ENCODE measurements at places on chromosomes 1 and 21.

- no peak for DNase-seq
These were observed 9.1 kb downstream of the AMPD2 start for GRCh38 chr1:109628540-109629321.

- DNase-seq = no peak
These were observed 15.1 kb downstream of the IFI44 start for GRCh38 chr1:78664763-78665162.

DNA sequence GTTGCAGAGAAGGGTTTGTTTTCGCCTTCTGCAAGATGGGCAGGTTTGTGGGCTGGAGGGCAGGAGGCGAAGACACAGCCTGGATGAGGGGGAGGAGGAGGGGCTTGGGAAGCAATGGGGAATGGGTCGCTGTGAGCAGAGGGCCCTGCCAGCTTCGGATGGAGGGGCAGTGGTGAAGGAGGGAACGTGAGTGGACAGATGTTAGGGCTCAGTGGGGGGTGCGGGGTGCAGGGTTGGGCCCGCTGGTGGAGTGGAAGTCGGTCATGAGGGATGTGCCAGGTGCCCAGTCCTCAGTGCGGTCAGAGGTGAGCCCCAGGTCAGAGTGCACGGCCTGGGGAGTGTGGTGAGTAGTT, 55.5 kb upstream of the ABCG1 start:
- DNase-seq = no peak

GRCh38 chr1:27609618-27610240, 5.8 kb upstream of the AHDC1 start:
- DNase-seq = no peak

- DNase-seq = no peak
These were observed 120.3 kb upstream of the COL6A1 start for GRCh38 chr21:45861156-45861870.

GRCh38 chr1:174075245-174075692, 53.1 kb upstream of the RC3H1 start:
- DNase-seq = no peak

DNA sequence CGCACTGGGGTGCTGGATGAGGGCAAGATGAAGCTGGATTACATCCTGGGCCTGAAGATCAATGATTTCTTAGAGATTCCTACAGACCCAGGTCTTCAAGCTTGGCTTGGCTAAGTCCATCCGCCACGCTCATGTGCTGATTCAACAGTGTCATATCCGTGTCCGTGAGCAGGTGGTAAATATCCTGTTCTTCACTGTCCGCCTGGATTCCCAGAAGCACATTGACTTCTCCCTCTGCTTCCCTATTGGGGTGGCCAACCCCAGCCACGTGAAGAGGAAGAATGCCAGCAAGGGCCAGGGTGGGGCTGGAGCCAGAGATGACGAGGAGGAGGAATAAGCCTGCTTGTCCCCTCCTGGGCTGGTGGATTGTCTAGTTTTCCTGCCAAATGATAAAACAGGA, 2.2 kb upstream of the CBR3 start:
- DNase-seq = no peak
